Ascending aorta (tissue), 2 donors: ENCODE measurements at places on chromosomes 3 and 15. TPM values are rescaled to one million over a fixed set of nuclear protein-coding genes. Genes with fewer than 3 reads are reported as not detected.

CCDC80 gene
- 160 TPM for total RNA-seq

ASB14 gene
- total RNA-seq: not detected

PAQR9 gene
- total RNA-seq: not detected

P2RY12 gene
- total RNA-seq: not detected

TMCO5A gene
- not detected for total RNA-seq

RPL32 gene
- total RNA-seq: 1,821 TPM

MASP1 gene
- total RNA-seq: 2.6 TPM

KAT2B gene
- total RNA-seq: 10.5 TPM

CAMK1 gene
- 82.9 TPM for total RNA-seq

RARB gene
- total RNA-seq: 52.7 TPM

TGM5 gene
- not detected for total RNA-seq

NANOGP8 gene
- not detected for total RNA-seq

CLDN16 gene
- total RNA-seq: not detected

C3orf85 gene
- not detected for total RNA-seq

LMAN1L gene
- not detected for total RNA-seq

CNBP gene
- total RNA-seq: 166 TPM

FAM43A gene
- 53.9 TPM for total RNA-seq

SYNPR gene
- total RNA-seq: not detected

HEXA gene
- total RNA-seq: 111 TPM

FBXL22 gene
- total RNA-seq: 0.43 TPM

ZNF80 gene
- total RNA-seq: 23.7 TPM

FETUB gene
- total RNA-seq: not detected

SPSB4 gene
- not detected for total RNA-seq

AGTR1 gene
- total RNA-seq: 20.0 TPM

PLEKHO2 gene
- 41.4 TPM for total RNA-seq

NPAP1 gene
- total RNA-seq: not detected

ATP8B4 gene
- total RNA-seq: 15.1 TPM

ZNF502 gene
- total RNA-seq: 6.5 TPM

TBL1XR1 gene
- 52.0 TPM for total RNA-seq

FRMD5 gene
- total RNA-seq: not detected

DGKG gene
- 11.1 TPM for total RNA-seq

ABHD2 gene
- 228 TPM for total RNA-seq

C3orf20 gene
- total RNA-seq: not detected

ABI3BP gene
- 54.2 TPM for total RNA-seq

GOLGA8J gene
- 0.75 TPM for total RNA-seq

MESP2 gene
- total RNA-seq: not detected

INKA1 gene
- not detected for total RNA-seq

CLDN1 gene
- total RNA-seq: 0.53 TPM

PLAAT1 gene
- total RNA-seq: not detected

CRYBG3 gene
- 13.2 TPM for total RNA-seq

TUSC7 gene
- total RNA-seq: not detected

ITGA11 gene
- total RNA-seq: 136 TPM
